ENCODE measurements at places on chromosomes 4 and X.
A peak's percentile ranks its signal among the peaks of the same experiment; 100 is the strongest.

- H3K27me3 ChIP-seq: peaks cover 13% of the 10 kb centered on the region
- H3K4me3 ChIP-seq: no peak overlapping the region
- H3K27ac ChIP-seq: no peak overlapping the region
- H3K36me3 ChIP-seq: no peaks in the 10 kb centered on the region
- ATAC-seq: no peak
- no peaks in the 10 kb centered on the region for H3K4me1 ChIP-seq
Measured at GRCh38 chr4:77235289-77235854, 78.4 kb downstream of the CCNG2 start.

DNA sequence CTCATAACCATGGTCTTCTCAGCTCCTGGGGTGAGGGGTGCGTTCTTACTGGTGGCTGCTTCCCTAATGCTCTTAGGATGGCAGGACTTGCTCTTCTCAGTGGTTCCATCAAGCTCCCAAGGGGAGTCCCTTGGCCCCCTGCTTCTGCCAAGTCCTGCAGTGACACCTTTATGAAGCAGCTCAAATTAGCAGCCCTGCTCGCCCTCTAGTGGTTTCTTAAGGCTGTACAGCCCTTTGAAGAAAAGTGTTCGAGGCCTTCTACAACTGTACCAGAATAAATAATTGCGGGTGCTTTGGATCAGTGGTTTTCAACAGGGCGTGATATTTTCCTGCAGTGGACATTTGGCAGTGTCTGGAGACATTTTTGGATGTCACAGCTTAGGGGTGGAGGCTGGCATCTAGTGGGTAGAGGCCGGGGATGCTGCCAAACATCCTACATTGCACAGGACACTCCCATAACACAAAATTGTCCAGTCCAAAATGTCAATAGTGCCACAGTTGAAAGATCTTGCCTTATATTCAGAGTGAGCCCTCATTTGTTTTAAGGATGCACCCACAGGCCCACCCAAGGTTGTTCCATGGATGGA lies 204.7 kb upstream of the S100G start:
- H3K36me3 ChIP-seq: no peaks in the 10 kb centered on the region
- ATAC-seq: peak; percentile 50
- no peak overlapping the region for H3K27ac ChIP-seq
- no peaks in the 10 kb centered on the region for H3K4me1 ChIP-seq
- H3K4me3 ChIP-seq: no peak overlapping the region
- no peaks in the 10 kb centered on the region for H3K27me3 ChIP-seq

DNA sequence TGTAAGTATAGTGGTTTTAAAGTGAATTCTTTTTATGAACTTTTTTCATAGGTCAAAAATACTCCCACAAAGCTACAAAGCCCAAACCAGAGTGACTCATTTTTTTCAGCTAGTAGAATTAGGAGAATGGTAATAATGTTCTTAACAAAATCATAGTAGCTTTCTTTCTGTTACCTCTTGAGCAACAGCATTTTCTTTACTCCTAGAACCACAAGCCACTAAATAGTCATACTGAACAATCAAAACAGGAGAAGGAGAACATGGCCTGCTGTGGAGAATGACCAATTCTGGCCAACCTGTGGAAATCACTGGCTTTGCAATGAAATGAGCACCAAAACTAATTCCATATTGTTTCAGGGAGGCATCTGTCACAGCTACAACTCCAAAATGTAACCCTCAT lies 112.9 kb downstream of the AMMECR1 start:
- no peaks in the 10 kb centered on the region for H3K36me3 ChIP-seq
- H3K27me3 ChIP-seq: no peaks in the 10 kb centered on the region
- H3K4me3 ChIP-seq: no peak overlapping the region
- peak; percentile 88 for ATAC-seq

GRCh38 chr4:6291784-6292297 lies 22.2 kb downstream of the WFS1 start:
- no peaks in the 10 kb centered on the region for H3K27me3 ChIP-seq
- H3K4me1 ChIP-seq: no peaks in the 10 kb centered on the region
- no peak for ATAC-seq
- no peaks in the 10 kb centered on the region for H3K36me3 ChIP-seq

GRCh38 chrX:117138070-117138469 lies 675.3 kb upstream of the CT83 start:
- no peaks in the 10 kb centered on the region for H3K4me1 ChIP-seq
- no peaks in the 10 kb centered on the region for H3K36me3 ChIP-seq
- H3K27ac ChIP-seq: no peak overlapping the region
- no peak for ATAC-seq
- H3K27me3 ChIP-seq: no peaks in the 10 kb centered on the region

- ATAC-seq: no peak
- no peaks in the 10 kb centered on the region for H3K36me3 ChIP-seq
- peaks cover 3% of the 10 kb centered on the region for H3K27me3 ChIP-seq
- no peak overlapping the region for H3K4me3 ChIP-seq
- no peaks in the 10 kb centered on the region for H3K4me1 ChIP-seq
- H3K27ac ChIP-seq: no peak overlapping the region
Measured at GRCh38 chr4:138409670-138410069, 167.5 kb upstream of the SLC7A11 start.

- ATAC-seq: no peak
- H3K27me3 ChIP-seq: no peaks in the 10 kb centered on the region
- H3K4me1 ChIP-seq: no peaks in the 10 kb centered on the region
- H3K4me3 ChIP-seq: no peak overlapping the region
- peaks cover 15% of the 10 kb centered on the region for H3K36me3 ChIP-seq
Measured at GRCh38 chr4:5619913-5620625, 88.3 kb downstream of the EVC2 start.

- peaks cover 34% of the 10 kb centered on the region for H3K27me3 ChIP-seq
- ATAC-seq: peak; percentile 32
- no peaks in the 10 kb centered on the region for H3K36me3 ChIP-seq
- H3K4me3 ChIP-seq: peak overlapping the region; percentile 77
- peaks cover 11% of the 10 kb centered on the region for H3K4me1 ChIP-seq
- no peak overlapping the region for H3K27ac ChIP-seq
Measured at GRCh38 chr4:100190643-100191600, 654 bp upstream of the DDIT4L start.

DNA sequence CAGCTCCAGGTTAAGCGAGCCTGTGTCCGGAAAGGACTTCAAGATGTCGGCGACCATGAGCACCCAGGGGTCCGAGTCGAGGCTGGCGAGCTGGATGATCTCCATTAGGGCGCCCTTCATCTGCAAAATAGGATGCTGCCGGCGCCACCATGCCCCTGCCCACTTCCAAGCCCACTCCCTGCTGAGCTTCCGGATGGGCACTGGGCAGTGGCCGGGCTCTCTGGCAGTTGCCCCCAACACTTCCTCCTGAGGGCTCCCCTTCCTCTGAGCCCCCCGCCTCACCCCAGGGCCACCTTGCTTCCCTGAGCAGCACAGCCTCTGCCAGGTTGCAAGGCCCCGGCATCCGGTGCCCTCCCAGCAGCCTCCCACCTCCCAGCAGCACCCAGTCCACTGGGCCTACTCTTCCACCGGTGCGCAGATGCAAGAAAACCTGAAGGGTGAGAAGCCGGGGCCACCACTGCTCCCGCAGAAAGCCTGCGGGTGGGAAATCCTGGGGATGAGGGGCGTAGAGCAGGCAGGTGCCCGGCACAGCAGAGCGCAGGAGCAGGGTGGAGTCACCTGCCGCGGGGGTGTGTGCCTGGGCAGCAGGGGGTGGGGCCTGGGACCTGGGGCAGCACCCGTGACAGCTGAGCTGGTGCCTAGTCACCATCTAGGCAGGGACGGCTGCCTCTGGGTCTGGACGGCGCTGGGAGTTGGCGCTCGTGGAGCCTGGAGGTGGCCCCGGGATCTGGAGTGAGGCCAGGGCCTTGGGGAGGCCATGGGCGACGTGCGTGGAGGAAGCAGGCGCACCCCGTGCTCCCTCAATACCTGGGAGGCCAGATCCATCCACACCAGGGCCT lies 17.0 kb downstream of the NELFA start:
- peaks cover 58% of the 10 kb centered on the region for H3K36me3 ChIP-seq
- H3K27me3 ChIP-seq: no peaks in the 10 kb centered on the region
- H3K4me1 ChIP-seq: peaks cover 8% of the 10 kb centered on the region
- H3K4me3 ChIP-seq: no peak overlapping the region

- H3K27ac ChIP-seq: no peak overlapping the region
- H3K36me3 ChIP-seq: no peaks in the 10 kb centered on the region
- ATAC-seq: no peak
- no peaks in the 10 kb centered on the region for H3K4me1 ChIP-seq
Measured at GRCh38 chr4:24747234-24747975, 48.0 kb upstream of the SOD3 start.

Measured in activated T-helper 17 cell treated with anti-CD3 and anti-CD28 coated beads, Interleukin-2, amount 50 U/mL, for 72 hours (primary cell).